ENCODE measurements at places on chromosomes 7 and 10.

DNA sequence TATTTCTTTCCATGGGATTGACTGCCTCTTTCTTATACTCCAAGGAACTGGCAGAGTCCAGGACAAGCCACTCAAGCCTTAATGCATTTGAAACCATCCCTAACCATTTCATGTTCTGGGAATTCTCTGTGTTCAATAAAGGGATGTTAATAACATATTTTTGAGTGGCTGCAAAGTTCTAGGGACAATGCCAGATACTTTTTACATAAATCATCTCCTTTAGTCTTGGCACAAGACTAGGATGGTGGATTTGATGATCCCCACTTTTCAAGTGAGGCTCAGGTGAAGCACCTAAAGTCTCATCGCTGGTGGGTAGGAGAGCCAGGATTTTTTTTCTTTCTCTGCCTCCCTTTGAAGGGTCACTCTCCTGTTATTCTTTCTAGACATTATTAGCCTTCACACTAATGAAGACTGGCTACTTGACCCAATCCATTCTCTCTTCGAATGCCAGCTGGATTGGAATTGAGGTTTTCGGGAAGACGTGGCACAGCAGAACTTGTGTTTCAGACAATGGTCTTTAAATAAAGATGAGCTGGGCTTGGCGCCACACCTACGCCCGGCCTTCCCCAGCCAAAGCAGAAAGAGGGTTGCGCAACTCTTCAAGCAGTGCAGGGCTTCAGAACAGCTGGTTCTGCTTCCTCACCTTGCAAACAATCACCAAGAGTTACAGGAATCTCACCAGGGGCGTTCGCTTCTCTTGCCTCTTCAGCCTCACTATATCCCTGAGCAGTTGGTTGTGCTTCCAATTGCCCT lies 73.8 kb upstream of the BMPER start:
- DNase-seq = peak; percentile 68

GRCh38 chr10:27607591-27607990 lies 103.5 kb downstream of the RAB18 start:
- DNase-seq = no peak

DNA sequence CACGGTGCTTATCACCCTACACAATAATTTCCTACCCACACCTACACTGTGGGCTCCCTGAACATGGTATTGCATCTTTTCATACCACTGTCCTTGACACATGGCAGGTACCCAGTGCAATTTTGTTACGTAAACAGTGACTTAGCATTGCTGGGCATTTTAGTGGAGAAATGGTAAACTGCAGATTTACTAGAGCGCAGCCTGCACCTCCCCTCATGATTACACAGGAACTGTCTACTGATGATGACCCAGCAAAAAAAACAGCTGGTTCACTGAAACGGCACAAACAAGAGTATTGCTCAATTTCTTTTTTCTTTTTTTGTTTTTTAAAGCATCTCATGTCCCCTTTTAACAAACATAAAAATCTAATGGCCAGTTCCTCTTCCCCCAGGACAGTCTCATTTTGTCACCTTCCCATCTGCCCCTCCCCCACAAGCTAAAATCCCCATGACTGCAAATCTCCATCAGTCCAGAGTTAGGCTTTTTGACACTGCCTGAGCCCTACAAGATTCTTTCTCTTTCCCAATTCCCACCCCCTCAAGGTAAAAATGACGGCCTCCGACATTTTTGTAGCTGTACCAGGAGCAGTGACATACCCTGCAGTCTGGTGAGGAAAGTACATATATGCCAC lies 2.8 kb downstream of the ZNF746 start:
- DNase-seq = no peak

GRCh38 chr10:45375101-45375500 lies 1.1 kb downstream of the ALOX5 start:
- DNase-seq = no peak

DNA sequence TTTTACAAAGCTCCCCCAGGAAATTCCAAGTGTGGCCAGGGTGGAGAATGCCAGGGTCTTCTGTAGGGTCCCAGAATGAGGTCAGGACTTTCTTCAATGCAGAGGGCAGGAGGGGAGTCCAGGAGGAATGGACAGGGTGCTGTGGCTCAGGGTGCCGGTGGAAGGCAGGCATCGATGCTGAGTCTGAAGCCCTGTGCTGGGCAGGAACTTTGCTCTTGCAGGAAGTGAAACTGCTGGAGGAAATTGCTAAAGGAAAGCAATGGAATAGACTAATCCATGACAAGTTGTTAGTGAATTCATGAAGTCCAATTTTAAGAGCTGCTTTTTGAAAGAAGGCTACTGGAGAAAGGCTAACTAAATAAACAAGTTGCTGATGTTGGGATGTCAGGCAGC lies 14.8 kb downstream of the PTPRE start:
- DNase-seq = no peak

- no peak for DNase-seq
Observed at GRCh38 chr7:127390817-127391590, 1.5 kb downstream of the ZNF800 start.

DNA sequence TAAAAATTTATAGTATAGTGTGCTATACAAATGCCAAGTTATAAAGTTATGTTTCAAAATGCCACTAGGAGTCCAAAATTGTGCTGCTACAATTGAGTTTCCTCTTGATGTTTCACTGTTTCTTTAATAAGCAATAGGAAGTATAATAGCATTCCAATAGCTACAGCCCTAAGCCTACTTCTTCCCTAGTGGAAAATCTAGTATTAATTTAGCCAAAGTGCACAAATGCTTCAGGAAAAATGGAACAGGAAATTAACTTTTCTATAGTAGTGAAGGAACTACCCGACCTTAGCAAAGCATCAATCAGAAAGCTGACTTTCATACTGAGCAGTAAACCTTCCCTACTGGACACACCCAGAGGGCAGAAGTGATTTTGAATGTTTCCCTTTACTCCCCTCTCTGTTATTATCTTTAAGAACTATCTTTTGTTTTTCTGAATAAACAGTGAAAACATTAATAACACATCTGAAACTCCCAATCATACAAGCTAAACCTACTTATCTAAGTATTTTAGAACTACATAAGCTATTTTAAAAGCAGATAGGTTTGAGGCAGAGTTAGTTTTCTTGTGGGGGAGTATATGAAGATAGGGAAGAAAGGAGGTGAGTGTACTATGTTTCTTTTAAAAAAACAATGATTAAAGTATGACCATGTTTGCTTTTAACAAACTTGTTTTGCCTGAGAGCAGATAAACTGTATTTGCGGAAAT lies 13.7 kb downstream of the CPED1 start:
- no peak for DNase-seq

GRCh38 chr7:30687604-30688003 lies 5.3 kb upstream of the CRHR2 start:
- DNase-seq = no peak

All from fibroblast of upper back skin (primary cell).